ENCODE measurements at places on chromosomes 2 and 18.

GRCh38 chr2:234989183-234989701 is 37.4 kb downstream of the SH3BP4 start:
- peak; percentile 52 for DNase-seq

- DNase-seq, result no peak
These were observed 25.9 kb upstream of the LCLAT1 start for GRCh38 chr2:30421026-30421603.

DNA sequence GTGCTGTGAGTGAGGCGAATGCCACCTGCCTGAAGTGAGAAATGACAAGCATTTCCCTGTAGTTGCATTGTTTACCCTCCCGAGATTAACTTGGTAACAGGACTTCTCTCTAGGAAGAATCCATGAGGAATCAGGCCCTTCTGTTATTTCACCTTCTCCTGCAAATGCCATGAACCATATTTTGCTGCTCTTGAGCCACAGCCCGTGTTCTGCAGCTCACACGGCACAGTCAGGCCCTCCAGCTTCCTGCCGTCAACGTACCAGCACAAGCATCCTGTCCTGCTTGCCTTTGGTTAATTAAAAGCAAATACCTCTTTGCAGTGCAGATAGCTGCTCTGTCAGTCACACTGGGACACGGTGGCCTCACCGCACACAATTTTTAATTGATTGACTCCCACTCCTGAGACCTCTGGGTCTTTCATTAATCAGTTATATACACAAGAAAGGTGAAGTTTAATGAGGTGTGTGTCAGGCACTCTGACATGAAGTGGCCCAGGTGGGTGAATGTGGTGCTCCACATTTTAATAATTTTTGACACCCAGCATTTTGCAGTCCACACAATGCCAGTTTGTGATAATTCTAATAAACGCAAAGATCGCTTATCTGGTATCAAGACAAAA is 95.3 kb upstream of the ASB18 start:
- DNase-seq, result no peak

- no peak for DNase-seq
These were observed 79.1 kb downstream of the SH3YL1 start for GRCh38 chr2:184695-185094.

DNA sequence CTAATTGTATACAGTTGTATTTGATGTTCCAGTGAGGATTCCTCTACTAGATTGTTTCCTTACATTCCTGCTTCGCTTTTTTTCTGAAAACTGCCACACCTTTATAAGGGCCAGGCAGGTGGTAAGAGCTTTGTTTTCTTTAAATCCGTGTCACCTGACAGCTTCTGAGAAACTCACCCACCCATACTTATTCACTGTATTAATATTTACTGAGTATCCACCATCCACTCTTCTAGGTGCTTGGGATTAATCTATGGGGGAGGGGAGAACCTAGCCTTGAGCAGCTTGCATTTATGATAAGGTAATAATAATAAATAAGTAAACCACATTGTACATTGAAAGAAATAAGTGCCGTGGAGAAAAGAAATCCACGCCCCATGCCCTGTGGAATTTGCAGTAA is 174.7 kb upstream of the AGAP1 start:
- DNase-seq, result no peak

- DNase-seq, result no peak
These were observed 40.3 kb upstream of the IGFBP5 start for GRCh38 chr2:216735668-216736067.

DNA sequence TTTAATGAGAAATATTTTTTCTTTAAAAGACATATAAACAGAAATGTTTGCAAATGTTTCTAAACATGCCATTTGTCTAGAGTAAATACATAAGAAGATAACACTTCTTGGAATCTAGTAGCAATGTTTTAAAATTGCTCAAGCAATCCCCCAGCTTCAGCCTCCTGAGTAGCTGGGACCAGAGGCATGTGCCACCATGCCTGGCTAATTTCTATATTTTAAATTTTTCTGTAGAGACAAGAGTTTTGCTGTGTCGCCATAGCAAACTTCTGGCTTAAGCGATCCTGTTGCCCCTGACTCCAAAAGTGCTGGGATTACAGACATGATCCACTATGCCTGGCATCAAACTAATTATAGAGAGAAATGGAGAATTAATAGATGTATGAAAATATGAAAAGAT is 14.6 kb upstream of the MBD2 start:
- no peak for DNase-seq

DNA sequence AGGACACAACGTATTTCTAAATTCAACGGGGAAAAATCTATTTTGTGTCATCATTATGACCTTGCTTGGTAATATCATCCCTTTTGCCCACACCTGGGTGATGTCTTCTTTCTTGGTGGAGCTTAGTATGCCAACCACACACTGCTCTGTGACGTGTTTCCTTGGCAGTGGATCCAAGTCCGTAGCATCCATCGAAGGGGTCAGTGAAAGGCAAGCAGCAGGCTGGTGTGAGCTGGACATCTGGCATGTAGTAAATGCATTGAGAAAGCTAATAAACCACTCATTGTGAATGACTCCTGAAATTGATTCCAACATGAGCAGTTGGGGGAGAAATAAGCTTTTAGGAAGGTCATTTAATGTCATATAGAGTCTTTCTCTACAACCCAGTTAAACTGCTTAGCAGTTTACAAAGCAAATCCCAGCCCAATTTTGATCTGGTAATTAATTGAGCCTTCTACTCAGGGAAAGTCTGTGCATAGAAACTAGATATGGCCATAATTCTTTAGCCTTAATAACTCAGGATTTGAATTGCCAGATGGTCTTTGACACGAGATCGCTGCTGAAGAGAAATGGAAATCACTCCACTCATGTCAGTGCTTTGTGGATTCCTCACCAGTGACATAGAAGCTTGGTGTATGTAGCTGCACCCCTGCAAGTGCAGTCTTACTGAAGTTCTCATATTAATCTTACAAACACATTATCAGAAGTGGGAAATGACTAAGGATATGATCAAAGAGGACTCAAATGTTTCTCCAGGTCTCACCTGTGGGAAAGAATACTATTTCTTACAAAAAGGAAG is 494.8 kb downstream of the CMPK2 start:
- no peak for DNase-seq

- DNase-seq, result peak; percentile 31
These were observed 128.4 kb upstream of the CBLN2 start for GRCh38 chr18:72672364-72673184.

- peak; percentile 17 for DNase-seq
These were observed 8.4 kb downstream of the MYOM1 start for GRCh38 chr18:3211236-3211992.

GRCh38 chr2:45919160-45919650 is 267.7 kb downstream of the PRKCE start:
- peak; percentile 72 for DNase-seq
